ENCODE measurements at places on chromosomes 1 and 21.

GRCh38 chr1:97160818-97161217 lies 439.2 kb downstream of the PTBP2 start:
- no peak for DNase-seq

GRCh38 chr1:37759451-37759850 lies 5.5 kb downstream of the EPHA10 start:
- DNase-seq, result no peak

- DNase-seq, result no peak
Measured at GRCh38 chr1:227285745-227286144, 32.5 kb downstream of the CDC42BPA start.

DNA sequence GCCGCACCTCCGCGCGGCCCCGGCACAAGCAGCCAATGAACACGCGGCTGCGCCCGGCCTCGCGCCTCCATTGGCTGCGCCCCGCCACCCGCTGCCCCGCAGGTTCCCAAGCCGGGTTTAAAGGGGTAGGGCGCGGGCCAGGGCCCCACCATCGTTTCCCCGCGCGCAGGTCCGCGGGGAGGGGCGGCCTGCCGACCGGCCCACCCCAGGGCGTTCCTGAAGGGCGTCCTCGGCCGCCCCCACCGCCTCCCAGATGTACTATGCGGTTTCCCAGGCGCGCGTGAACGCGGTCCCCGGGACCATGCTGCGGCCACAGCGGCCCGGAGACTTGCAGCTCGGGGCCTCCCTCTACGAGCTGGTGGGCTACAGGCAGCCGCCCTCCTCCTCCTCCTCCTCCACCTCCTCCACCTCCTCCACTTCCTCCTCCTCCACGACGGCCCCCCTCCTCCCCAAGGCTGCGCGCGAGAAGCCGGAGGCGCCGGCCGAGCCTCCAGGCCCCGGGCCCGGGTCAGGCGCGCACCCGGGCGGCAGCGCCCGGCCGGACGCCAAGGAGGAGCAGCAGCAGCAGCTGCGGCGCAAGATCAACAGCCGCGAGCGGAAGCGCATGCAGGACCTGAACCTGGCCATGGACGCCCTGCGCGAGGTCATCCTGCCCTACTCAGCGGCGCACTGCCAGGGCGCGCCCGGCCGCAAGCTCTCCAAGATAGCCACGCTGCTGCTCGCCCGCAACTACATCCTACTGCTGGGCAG lies at the start of gene OLIG1:
OLIG1 (plus strand) TSS at position 148 of the 750 bp plus-strand sequence; CDS start at position 254, 106 bp downstream.
- no peak for DNase-seq

GRCh38 chr1:197910120-197910991 lies 6.8 kb upstream of the LHX9 start:
- DNase-seq, result no peak

- no peak for DNase-seq
Measured at GRCh38 chr1:205570796-205571537, 60.8 kb downstream of the ELK4 start.

- DNase-seq, result no peak
Measured at GRCh38 chr1:16186655-16187235, 25.7 kb downstream of the ARHGEF19 start.

DNA sequence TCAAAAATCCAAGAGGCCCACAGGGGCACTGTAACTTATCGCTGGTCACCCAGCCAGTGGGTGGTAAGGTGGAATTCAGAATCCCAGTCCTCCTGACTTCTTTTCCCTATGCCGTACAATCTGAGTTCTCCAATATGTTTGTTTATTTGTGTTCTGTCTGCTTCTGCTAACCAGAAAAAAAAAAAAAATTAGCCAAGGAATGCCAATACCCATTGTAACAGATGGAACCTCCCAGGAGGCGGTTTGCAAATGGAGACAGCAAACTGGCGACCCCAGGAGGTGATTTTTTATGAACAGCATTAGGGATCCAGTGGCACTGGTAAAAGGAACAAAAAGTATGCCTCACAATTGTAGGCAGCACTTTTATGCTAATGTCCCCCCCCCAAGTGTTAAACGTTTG lies 189.0 kb upstream of the FGGY start:
- no peak for DNase-seq

DNA sequence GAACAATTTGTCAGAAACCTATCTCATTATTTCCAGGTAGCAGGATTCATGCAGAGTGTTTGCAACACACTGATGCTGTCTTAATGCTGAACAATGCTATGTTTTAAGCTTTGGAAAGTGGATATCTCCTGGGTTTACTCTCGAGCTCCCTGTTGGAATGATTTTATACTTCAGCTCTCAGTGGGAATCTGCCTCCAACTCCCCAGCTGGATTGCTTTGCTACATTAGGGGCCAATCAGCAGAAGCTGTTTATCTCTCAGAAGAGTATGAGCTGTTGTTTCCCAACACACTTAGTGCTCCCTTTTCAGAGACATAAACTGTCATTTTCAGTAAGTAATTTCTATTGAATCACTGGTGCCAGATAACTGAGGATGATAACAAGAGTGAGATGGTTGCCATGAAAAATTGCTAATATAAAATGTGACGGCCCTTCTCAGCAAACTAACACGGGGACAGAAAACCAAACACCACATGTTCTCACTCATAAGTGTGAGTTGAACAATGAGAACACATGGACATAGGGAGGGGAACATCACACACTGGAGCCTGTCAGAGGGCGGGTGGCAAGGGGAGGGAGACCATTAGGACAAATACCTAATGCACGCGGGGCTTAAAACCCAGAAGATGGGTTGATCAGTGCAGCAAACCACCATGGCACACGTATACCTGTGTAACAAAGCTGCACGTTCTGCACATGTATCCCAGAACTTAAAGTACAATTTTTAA lies 265.9 kb upstream of the RUNX1 start:
- DNase-seq, result no peak

GRCh38 chr1:33517596-33518250 lies 45.3 kb downstream of the ZSCAN20 start:
- no peak for DNase-seq

DNA sequence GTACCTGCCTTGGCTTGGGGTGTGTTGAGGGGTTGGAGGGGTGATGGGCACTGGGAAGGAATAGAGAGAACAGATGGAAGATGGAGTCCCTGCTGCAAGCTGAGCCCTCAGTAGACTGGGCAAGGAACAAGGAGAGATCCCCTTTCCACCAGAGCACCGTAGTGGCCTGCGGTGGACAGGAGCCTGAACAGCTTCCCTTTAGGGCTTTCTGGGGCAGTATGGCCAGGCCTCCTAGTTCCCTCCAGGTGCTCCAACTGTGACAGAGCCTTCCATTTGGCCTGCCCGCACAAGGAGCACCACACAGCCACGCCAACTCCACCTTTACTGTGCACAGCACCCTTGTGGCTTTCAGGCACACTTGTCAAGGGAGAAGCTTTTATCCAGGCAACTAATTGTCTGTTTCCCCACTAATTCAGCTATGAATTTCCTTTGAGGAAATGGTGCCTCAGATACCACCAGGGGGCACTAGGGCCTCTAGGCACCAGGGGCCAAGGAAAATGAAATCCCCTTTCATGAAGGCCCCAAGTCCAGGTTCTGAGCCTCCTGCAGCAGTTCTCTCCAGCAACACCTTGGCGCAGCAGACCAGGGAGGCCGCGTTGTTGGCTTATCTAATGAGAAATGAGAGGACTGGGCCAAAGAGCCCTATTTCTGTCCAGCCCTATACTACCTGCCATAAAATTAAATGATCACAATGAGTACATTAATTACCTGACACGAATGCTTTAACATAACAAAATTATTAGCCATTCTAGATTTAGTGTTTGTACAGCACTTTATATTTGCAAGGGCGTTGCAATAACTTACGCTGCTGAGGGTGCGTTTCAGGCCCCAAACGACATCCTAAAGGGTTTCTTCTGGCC lies 23.1 kb upstream of the ERI3 start:
- DNase-seq, result peak; percentile 31

DNA sequence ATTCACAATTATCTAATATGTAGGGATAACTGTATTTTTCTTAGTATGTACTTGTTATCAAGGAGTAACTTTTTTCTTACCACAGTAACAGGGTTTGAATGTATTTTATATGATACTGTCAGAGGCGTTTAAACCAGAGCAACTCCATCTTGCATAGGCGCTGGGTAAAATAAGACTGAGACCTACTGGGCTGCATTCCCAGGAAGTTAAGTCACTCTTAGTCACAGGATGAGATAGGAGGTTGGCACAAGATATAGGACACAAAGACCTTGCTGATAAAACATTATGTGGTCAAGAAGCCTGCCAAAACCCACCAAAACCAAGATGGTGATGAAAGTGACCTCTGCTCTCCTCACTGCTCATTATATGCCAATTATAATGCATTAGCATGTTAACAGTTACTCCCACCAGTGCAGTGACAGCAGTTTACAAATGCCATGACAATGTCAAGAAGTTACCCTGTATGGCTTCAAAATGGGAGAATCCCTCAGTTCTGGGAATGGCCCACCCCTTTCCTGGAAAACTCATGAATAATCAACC lies 64.8 kb downstream of the RPE65 start:
- DNase-seq, result no peak

DNA sequence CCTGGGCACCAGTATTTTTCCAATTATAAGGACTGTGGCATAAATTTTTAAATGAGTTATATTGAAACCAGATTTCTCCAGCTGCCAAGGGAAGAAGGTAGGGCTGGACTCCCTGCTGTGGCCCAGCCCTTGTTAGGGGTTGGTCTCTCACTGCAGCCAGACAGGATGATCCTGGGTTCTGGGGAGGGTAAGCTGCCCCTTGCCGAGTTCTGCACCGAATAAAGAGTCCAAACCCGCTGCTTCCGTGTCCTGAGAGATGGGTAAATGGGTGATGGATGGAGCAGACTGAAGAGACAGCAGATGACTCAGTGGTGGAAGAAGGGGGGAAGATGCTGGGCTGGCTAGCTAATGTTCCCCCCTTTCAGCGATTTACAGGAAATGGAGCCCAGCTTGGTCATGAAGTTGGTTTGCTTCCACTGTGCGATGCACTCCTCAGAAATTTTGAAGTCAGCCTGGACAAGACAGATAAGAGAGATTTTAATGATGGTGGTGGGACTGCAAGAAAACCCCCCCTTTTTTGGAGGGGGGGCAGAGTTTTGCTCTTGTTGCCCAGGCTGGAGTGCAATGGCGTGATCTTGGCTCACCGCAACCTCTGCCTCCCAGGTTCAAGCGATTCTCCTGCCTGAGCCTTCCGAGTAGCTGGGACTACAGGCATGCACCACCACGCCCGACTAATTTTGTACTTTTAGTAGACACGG lies 41.4 kb downstream of the YARS1 start:
- no peak for DNase-seq

DNA sequence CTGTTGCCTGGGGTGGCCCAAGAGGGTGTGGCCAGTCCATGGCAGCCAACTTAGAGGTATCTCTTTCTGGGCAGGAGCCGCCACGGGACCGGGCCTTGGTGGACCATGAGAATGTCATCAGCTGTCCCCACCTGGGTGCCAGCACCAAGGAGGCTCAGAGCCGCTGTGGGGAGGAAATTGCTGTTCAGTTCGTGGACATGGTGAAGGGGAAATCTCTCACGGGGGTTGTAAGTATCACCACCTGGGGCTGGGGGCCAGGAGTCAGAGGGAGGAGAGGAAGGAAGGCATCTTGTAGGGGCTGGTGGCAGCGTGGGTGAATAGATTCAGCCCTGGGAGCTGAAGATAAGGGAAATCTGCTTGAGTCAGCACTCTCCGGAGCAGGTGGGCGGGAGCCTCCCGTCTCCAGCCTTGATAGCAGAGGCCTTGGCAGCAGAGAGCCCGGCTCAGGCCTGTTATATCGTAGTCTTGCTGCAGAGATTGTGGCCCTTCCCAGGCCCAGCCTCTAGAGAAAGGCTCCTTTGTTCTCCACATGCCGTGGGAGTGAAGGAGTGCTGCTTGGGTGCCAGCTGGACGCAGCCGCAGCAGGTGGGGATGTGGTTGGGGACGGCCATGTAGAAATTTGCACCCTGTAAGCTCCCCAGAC lies 25.4 kb downstream of the PHGDH start:
- DNase-seq, result no peak

GRCh38 chr1:89767618-89768017 lies 53.2 kb upstream of the LRRC8D start:
- no peak for DNase-seq

GRCh38 chr1:66370462-66370971 lies 163.4 kb upstream of the SGIP1 start:
- DNase-seq, result no peak

GRCh38 chr1:8396786-8397406 lies 79.0 kb downstream of the SLC45A1 start:
- DNase-seq, result no peak

GRCh38 chr1:3264456-3264855 lies 190.0 kb upstream of the ARHGEF16 start:
- no peak for DNase-seq

- DNase-seq, result no peak
Measured at GRCh38 chr1:219517031-219517430, 95.9 kb downstream of the ZC3H11B start.

GRCh38 chr21:35024071-35024420 lies 25.1 kb downstream of the RUNX1 start:
- DNase-seq, result no peak

DNA sequence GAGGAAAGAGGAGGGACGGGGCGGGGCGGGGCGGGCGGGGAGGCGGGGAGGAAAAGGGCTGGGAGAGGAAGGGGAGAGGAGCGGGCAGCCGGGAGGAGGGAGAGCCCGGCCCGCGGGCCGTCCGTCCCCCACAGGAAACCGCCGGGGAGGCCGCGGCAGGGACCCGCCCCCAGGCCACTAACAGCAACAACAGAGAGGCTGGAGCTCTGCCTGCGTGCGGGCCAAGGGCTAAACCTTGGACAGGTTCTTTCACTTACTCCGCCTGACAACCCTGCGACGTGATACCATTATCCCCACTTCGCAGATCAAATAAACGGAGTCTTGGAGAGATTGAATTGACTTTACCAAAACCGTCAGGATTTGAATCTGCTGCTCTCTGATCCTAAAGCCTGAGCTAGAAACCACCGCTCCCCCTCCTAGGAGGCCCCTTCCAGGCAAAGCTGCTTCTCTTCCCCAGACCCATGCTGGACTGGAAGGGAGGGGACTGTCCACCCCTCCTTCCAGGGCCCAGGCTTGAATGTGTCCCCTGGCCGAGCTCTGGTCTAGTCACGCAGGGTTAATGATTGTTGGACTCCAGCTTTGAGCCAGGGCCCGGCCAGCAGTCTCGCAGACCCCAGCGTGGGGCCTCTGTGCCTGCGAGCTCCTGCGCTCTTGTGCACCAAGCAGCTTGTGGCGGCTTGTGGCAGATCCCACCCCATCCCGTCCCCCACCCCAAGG lies at the start of gene EVA1B:
EVA1B (minus strand) TSS at position 10 of the 717 bp plus-strand sequence. CDS start 608 bp downstream, outside the sequence.
- no peak for DNase-seq

GRCh38 chr1:22131875-22132486 lies 10.9 kb downstream of the WNT4 start:
- DNase-seq, result no peak

DNA sequence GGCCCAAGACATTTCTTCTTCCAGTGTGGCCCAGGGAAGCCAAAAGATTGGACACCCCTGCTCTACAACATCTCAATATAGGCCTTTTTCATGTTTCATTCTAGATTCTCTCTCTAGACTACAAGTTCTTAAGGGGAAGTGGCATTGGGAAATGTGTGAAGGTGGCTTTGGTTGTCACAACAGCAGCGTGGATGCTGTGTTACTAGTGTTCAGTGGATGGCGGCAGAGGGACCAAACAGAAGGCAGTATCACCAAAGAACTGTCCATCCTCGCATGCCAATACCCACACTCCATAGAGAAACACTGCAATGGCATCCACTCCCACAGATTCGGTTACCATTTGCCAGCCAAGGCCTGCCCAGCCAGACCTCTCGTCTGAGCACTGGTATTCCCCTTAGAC lies 24.3 kb upstream of the IFNAR2 start:
- no peak for DNase-seq

- no peak for DNase-seq
Measured at GRCh38 chr1:42797979-42798378, 13.2 kb downstream of the TMEM269 start.
